Activated CD4-positive, alpha-beta T cell treated with anti-CD3 and anti-CD28 coated beads, Interleukin-2, amount 50 U/mL, for 4 hours (primary cell): ENCODE measurements at places on chromosomes 7 and 10.

GRCh38 chr10:113665806-113666354 is 2.0 kb upstream of the NRAP start:
- no peak for DNase-seq

DNA sequence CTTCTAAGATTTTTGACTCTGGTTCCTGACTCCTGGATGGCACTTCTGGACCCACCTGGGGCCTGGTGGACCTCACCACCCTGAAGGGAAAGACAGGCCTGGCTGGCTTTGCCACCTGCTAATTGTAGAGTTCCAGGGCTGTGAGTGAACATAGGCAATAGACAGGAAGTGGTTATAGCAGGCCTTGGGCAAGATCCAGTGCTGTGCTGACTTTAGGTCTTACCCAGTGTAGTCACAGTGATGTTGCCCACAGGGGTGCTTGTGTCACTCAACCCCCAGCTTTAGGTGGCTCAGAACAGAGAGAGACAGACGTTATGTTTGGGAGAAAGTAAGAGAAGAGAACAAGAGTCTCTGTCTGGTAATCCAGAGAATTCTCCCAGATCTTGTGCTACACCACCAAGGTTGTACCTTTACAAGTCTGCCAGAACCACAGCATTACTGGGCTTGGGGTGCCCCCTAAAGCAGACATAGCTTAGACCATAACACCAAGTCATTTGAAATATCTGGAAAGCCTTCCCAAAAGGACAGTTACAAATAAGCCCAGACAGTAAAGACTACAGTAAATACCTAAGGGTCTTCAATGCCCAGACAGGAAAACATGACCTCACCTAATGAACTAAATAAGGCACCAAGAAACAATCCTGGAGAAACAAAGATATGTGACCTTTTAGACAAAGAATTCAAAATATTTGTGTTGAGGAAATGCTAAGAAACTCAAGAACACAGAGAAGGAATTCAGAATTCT is 303.4 kb downstream of the PCLO start:
- DNase-seq = no peak

DNA sequence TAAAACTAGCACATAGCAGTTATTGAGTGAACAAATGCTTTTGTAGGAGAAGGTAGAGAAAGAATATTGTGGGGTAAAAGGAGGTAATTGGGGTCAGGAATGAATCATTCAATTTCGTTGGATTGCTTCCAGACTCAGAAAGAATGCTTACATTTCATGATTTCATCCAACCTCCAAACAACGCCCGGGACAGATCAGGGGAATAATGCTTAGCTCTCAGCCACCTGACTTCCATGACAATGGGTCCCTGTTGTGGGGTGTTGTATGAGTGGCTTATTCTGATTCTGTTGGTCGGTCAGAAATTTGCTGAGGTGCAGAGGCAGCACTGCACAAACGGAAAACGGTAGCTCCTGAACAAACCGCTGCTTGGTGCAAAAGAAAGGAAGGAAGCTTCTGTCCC is 24.0 kb upstream of the INPP5F start:
- no peak for DNase-seq

DNA sequence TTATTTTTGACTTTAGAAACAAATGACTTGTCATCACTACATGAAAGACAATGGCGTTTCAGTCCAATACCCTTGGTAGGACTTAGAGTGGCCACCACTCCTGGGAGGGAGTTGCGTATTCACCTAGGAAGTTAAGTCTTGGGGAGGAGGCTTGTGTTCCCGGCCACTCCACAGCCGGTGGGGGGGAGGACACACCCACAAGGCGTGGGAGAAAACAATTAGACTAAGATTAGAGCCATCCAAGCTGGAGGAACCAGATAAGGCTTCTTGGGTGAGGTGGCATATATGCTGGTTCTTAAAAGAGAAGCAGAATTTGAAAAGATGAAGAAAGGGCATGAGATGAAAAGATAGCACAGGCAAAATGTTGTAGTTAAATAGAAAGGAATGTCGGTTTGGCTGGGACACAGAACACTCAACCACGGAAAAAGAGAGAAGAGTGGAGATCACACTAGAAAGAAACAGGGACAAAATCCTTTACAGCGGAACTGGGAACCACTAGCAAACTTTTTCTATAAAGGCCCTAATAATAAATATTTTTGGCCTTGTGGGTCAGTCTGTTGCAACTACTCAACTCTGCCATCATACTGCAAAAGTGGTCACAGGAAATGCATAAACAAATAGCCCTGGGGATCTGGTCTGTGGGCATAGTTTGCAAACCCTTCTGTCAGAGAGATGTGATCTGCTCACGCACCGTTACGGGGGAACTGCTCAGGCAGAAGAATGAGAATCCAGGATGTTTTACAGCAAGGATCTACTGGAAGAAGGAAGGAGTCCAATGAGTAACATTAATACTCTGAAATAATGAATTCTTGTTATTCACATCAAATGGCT is 651.8 kb downstream of the PARD3 start:
- no peak for DNase-seq

DNA sequence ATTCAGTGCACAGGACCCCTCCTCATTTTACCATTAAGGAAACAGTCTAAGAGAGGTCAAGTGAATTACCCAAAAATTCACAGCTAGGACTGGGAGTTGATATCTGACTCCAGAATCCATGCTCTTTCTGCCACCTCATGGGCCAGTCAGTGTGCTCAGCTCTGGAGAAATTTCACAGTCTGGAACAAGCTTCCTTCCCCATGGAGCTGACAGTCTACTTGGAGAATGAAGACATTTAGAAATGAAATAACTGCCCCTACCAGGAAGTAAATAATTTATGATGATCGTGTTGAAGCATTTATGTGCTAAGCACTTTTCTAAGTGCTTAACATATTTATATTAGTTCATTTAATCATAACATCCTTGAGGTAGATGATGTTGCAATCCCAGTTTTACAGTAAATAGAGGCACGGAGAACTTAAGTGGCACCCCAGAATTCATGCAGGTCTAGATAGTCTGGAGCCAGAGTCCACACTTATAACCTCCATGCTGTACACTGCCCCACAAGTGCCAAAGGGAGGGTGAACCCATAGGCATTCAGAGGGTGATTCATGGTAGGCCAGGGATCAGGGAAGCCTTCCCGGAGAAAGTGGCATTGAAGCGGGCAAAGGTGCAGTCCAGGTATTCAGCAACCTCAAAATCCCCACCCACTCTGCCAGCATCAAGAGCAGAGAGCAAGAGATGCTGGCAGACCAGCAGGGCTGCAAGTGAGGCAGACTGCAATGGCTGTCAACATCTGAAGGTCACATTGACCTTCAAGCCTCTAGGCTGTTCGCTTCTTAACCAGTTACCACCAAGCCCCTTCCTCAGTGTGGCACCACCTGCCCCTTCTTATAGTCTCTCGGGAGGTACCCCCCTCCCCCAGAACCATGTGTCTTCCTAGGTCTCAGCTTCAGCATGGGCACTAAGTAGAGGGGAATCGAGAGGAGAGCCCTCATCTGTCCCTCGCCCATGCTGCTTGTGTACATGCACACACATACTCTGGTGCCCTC is 38.4 kb upstream of the LRRC4 start:
- DNase-seq = no peak

- DNase-seq = no peak
Observed at GRCh38 chr7:98357751-98358161, 43.1 kb downstream of the BAIAP2L1 start.

DNA sequence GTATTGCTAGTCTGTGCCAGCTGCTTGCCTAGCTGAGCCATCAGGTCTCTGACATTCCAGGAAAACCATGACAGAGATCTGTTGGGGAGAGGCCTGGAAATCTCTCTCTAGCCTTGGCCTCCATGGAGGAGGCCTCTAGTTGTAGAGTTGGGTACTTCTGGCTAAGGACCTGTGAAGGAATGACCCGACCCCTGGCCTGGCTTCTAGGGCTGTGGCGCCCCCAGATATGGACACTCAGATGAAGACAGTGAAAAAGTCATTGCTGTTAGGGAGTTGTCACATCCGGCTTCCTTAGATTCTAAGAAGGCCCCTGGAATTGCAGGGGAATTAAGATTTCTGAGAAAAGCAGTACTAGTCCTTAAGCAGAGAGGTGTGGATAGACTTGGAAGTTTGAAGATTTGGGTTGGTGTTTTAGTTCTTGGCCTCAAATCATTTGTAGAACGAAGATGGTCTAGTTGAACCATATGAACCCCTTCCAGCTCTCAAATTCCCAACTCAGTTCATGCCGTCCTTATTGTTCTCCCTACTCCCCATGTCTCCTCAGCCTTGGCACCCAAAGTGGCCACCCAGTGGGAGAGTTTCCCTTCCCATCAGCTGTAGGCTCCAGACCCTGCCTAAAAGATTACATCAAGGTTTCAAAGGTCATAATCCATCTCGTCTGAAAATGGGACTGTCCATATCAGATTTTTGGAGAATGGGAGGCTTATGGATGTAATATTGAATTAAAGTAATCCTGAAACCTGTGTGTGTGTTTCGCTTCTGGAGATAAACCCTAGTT is 7.0 kb downstream of the HHEX start:
- no peak for DNase-seq

DNA sequence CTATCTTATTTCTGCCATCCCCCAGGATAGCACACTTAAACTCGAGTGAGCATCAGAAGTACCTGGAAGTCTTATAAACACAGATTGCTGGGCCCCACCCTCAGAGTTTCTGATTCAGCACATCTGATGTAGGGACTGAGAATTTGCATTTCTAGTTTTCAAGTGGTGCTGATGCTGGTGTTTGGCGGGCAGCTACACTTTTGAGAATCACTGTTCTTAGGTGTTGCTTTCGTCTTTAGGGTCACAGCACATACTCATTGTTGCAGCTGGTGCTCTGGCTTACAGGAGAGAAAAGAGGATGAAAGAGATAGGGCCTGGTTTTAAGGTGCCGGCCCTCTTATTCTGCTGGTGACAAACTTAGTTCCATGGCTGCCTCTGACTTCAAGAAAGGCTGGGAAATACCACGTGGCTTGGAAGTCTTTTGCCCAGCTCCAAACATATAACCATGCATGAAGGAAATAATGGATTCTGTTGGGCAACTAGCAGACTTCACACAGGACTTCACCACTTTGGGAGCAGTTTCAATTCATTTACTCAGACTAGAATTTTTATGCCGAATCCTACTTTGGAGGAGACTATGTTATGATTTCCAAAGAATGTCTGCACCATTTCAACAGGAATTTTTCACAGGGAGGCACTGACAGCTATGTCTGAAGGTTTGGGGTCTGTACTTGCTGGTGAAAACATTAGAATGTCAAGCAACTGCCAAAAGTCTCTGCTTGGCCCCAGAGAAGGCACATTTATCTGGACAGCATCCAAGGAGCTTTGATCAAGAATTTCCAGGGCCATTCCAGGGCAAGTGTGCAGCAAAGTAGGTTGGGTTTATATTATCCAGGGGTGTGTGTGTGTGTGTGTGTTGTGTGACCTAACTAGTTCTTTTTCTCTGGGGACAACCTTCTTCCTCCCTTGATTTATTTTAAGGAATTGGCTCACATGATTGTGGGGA is 6.9 kb upstream of the MINDY4 start:
- no peak for DNase-seq

DNA sequence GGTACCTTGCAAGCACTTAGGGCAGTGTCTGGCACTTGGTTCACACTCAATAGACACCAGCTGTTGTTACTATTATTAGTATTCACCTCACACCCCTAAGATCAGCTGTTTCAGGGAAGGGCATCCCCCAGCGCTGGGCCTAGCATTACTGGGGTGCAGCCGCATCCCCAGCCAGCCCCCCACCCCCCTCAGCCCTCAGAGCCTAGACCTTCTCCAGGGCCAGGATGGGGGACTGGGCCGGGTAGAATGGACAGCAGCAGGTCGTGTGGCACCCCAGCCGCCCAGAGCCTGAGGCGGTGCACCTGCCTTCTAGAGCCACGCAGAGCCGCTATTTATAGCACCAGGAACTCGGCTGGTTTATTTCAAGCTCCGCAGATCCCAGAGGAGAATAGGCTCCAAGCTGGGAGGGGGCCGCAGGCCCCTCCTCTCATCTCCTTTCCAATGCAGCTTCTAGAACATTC is 60.5 kb downstream of the GTF2IRD1 start:
- no peak for DNase-seq

- DNase-seq = no peak
Observed at GRCh38 chr7:46318276-46318675, 397.2 kb upstream of the IGFBP3 start.

DNA sequence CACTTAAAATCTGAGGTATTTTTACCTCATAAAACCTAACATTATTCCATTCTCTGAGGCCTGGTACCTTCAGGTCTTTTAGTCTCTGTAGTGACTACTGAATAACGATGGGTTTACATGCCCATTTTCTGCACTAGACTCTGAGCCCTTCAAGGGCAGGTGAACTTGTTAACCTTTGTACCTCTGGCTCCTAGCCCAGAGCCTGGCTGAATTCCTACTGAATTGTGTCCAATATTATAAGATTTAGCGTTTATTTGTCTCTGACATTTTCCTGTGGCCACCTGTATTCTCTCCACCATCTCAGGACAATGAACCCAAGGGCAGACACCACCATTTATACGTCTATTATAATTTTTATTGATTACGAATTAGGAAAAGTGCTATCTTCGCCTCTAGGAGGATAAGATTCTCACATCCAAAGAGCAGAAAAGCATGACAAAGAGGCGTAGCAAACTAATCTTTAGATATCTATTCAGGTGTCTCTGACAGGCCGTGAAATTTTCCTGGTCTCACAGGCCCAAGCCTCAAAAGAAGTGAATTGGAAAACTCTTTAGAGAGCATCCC is 27.9 kb upstream of the HNRNPH3 start:
- no peak for DNase-seq

DNA sequence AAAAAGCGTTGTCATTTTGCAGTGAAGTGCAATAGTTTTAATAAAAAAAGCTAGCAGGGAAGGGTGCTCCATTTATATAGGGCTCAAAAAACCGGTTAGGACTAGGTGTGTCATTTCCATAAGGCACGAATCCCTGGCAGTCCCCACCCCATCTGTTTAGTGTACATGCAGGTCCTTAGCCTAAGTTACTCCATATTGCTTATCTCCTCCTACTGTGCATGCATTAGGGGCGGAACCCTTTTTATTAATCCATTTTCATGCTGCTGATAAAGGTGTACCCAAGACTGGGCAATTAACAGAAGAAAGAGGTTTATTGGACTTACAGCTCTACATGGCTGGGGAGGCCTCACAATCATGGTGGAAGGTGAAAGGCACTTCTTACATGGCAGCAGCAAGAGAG is 301.4 kb downstream of the ABCA13 start:
- no peak for DNase-seq
